ENCODE measurements at places on chromosomes 1 and 21.

- DNase-seq = no peak
Observed at GRCh38 chr1:15308621-15309027, 61.6 kb downstream of the FHAD1 start.

- DNase-seq = no peak
Observed at GRCh38 chr1:11331036-11331944, 58.3 kb downstream of the UBIAD1 start.

DNA sequence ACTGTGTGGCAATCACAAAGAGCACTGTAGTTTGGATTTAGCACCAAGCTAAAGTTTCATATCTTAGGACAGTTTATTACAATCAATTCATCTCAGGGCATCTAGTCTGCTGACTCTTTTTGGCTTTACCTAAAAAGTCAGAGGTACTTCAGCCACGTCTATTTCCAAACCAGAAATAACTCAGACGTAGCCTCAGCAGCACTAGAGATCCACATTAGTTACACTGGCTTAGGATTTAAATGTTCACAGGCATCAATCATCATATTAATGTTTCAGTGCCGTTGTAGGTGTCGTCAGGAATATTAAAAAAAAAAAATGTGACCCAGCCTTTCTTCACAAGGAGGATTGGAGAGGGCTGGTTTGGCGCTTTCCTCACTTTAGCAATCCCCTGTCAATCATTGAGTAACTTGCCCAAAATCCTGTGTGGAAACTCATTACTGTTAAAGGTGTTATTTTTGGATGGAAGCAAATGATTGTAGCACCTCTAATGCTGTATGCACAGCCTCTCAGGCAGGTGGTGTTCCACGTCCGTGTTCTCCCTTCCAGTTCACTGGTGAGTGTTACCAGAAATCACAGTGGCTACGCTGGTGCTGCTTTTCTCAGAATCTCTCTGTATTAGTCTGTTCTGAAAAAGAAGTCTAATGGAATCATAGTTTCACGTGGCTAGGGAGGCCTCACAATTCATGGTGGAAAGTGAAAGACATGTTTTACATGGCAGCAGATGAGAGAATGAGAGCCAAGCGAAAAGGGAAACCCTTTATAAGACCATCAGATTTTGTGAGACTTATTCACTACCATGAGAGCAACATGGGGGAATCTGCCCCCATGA lies 45.4 kb downstream of the NEK7 start:
- no peak for DNase-seq

DNA sequence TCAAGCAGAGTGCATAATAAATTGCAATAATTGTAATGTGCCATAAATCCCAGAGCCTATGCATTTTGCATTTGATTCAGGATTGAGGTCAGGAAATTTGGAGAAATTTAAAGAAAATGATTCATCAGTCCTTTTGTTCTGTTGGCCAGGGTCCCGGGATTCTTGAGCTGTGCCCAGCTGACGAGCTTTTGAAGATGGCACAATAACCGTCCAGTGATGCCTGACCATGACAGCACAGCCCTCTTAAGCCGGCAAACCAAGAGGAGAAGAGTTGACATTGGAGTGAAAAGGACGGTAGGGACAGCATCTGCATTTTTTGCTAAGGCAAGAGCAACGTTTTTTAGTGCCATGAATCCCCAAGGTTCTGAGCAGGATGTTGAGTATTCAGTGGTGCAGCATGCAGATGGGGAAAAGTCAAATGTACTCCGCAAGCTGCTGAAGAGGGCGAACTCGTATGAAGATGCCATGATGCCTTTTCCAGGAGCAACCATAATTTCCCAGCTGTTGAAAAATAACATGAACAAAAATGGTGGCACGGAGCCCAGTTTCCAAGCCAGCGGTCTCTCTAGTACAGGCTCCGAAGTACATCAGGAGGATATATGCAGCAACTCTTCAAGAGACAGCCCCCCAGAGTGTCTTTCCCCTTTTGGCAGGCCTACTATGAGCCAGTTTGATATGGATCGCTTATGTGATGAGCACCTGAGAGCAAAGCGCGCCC lies 8.7 kb downstream of the PROX1 start:
- DNase-seq = no peak

- no peak for DNase-seq
Observed at GRCh38 chr1:89274411-89274857, 1.8 kb upstream of the GBP5 start.

- DNase-seq = peak; percentile 27
Observed at GRCh38 chr1:77605246-77606026, 77.0 kb downstream of the ZZZ3 start.

DNA sequence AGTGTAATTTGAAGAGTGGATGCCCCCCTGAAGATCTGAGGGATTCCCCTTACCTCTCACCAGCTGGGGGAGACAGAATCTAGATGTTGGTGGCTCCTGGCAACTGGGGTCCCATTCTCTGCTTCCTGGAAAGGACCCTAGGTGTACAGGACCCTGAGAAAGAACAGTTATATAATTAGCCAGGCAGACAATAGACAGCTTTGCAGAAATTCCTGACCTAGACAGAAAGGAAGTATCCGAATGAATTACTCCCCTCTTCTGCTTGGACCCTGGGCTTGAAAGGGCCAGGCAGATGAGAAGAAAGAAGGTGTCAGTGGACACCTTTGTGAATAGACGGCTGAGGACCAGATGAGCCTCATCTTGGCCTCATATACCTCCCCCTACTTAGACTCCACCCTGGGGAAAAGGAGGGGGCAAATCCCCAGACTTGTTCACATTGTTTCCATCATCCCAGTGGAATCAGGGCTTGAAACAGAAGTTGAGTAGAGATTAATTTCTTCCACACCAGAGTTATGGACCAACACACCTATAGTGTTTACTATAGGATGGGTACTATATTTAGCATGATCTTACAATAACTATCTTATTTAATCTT lies 1.8 kb upstream of the IQGAP3 start:
- DNase-seq = no peak

Data from NCI-H510A treated with DMSO at 0.1 percent for 48 hours (cell line).